ENCODE measurements at places on chromosomes 3 and 15. TPM values are rescaled to one million over a fixed set of nuclear protein-coding genes. Genes with fewer than 3 reads are reported as not detected.

The GPR171 gene
- 35.5 TPM for total RNA-seq

The FOXL2NB gene
- not detected for total RNA-seq

The SPATA12 gene
- not detected for total RNA-seq

The NANOGP8 gene
- total RNA-seq: not detected

The ZIC4 gene
- not detected for total RNA-seq

The NDN gene
- total RNA-seq: not detected

The GPR15 gene
- total RNA-seq: 9.1 TPM

- H3K27me3 ChIP-seq: no peaks in the 10 kb centered on the region
- H3K4me1 ChIP-seq: peaks cover 49% of the 10 kb centered on the region
- no peaks in the 10 kb centered on the region for H3K36me3 ChIP-seq
- DNase-seq: no peak
- H3K27ac ChIP-seq: no peak overlapping the region
These were observed 468.3 kb upstream of the CBLB start for GRCh38 chr3:106337116-106337515.

DNA sequence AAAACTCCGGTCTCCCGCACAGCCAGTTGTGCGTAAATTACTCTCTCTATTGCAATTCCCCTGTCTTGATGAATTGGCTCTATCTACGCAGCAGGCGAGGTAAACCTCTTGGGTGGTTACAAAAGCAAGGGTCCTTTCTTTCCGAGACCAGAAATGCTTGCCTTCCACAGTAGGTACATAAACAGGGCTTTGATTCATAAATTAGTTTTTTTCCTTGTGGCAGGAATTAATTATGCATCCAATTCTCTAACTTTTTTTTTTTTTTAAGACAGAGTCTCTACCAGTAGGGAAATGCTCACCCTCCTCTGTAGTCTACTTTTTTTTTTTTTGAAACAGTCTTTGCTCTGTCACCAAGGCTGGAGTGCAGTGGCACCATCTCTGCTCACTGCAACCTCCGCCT is 16.3 kb downstream of the CD80 start:
- no peaks in the 10 kb centered on the region for H3K36me3 ChIP-seq
- peaks cover 5% of the 10 kb centered on the region for H3K4me1 ChIP-seq
- no peaks in the 10 kb centered on the region for H3K27me3 ChIP-seq
- no peak overlapping the region for H3K27ac ChIP-seq

GRCh38 chr3:153078826-153079225 is 83.2 kb upstream of the RAP2B start:
- DNase-seq: no peak
- H3K4me1 ChIP-seq: peaks cover 2% of the 10 kb centered on the region
- no peak overlapping the region for H3K27ac ChIP-seq
- no peak overlapping the region for H3K4me3 ChIP-seq
- peaks cover 2% of the 10 kb centered on the region for H3K36me3 ChIP-seq

DNA sequence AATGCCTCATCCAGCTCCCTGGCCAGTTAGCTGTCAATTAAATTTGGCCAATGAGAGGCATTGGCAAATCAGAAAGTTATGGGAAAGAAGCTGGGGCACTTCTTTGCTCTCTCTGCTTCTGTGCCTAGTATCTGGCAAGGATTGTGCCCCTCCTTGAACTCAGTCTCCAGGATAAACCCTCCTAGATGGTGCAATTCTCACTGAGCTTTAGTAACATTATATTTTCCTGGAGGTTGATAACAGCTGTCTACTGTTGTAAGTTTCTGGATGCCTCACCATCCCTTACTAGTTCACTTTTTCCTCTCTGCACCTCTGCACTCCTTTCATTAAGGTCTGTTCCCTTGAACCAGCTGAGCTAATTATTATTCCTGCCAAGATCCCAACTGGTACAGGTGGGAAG is 329.5 kb downstream of the MFSD1 start:
- H3K4me1 ChIP-seq: no peaks in the 10 kb centered on the region
- no peaks in the 10 kb centered on the region for H3K36me3 ChIP-seq
- DNase-seq: no peak

DNA sequence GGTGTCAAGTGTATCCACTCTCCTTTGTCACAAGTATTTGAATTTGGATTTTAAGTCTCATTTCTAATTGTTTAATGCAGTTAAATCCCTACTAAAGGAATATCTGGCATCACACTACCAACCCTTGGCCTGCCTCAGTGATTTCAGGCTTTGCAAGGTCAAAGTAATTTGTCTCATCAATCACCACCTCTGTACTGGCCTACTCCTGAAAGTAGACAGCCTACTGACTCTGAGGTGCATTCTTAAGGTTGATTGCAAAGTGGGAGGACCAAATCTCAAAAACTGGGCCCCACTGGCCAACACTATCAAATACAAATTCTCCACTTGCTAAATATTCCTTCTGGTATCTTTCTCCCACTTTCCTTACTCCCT is 851 bp upstream of the TEX55 start:
- H3K4me1 ChIP-seq: no peaks in the 10 kb centered on the region
- DNase-seq: no peak
- H3K27me3 ChIP-seq: no peaks in the 10 kb centered on the region
- H3K27ac ChIP-seq: no peak overlapping the region

DNA sequence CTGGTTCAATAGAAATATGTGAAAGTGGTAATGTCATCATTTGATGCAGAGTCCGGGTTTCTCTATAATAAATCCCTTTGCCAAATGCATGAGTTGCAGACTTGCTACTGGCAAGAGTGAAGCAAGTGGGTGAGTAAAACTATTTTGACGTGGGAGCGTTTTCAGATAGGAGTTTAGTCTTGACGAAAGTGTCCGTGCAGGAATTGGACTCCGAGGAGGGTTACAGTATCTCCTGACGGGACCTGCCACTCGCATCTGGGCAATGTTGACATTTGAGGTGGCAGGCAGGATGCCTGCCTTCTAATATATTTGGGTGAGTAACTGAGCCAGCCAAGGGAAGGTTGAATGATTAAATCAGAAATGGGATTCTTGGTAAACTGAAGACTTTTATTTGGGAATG is 16.0 kb downstream of the CDV3 start:
- no peaks in the 10 kb centered on the region for H3K27me3 ChIP-seq
- DNase-seq: no peak
- no peak overlapping the region for H3K4me3 ChIP-seq
- no peak overlapping the region for H3K27ac ChIP-seq
- peaks cover 14% of the 10 kb centered on the region for H3K4me1 ChIP-seq

- H3K27ac ChIP-seq: no peak overlapping the region
- no peaks in the 10 kb centered on the region for H3K4me1 ChIP-seq
- no peaks in the 10 kb centered on the region for H3K36me3 ChIP-seq
- no peak overlapping the region for H3K4me3 ChIP-seq
- no peak for DNase-seq
These were observed 310.0 kb upstream of the UBE2E2 start for GRCh38 chr3:22893101-22893500.

- DNase-seq: no peak
- no peak overlapping the region for H3K27ac ChIP-seq
- no peaks in the 10 kb centered on the region for H3K36me3 ChIP-seq
- peaks cover 19% of the 10 kb centered on the region for H3K27me3 ChIP-seq
- H3K4me3 ChIP-seq: no peak overlapping the region
- H3K4me1 ChIP-seq: peaks cover 12% of the 10 kb centered on the region
These were observed 4.0 kb upstream of the TOPAZ1 start for GRCh38 chr3:44237665-44238064.

GRCh38 chr3:50264383-50264963 is 4.5 kb upstream of the SEMA3B start:
- H3K4me1 ChIP-seq: peaks cover 2% of the 10 kb centered on the region
- H3K27ac ChIP-seq: no peak overlapping the region
- DNase-seq: no peak
- H3K36me3 ChIP-seq: no peaks in the 10 kb centered on the region

GRCh38 chr15:76059320-76060117 is at the start of gene TMEM266:
TMEM266 (plus strand) TSS chr15:76059985; CDS start chr15:76134264, 74,279 bp downstream.
- DNase-seq: no peak
- H3K4me3 ChIP-seq: peak within 1 kb of the TSS; percentile 71
- H3K4me1 ChIP-seq: peaks cover 16% of the 10 kb centered on the region
- H3K27ac ChIP-seq: no peak within 1 kb of the TSS
- no peaks in the 10 kb centered on the region for H3K36me3 ChIP-seq

DNA sequence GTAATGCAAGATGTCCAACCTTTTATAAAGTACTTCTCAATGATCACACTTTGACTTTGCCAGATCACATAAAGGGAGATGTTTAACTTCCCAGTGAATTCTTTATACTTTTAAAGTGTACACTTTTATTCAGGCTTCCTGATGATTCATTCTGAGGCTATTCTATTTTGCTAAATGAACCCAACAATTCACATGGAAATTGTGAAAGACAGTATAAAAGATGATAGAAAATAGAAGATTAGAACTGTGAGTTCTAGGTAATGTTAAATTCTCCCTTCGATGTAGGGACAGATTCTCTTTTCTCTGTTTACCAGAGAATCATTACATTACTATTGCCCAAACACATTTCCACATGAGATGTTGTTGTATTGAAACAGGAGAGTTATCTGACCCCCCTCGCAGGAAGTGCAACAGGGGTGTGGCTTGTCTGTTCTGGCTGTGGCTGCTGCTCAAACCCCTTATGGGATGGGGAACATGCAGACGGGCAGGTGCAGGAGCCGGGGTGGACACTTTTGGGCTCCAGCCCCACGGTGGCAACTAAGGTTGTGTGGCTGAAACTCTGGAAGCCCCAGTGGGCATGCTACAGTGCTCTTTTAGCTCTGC is 131.3 kb upstream of the LRTM1 start:
- no peak overlapping the region for H3K4me3 ChIP-seq
- DNase-seq: no peak
- no peak overlapping the region for H3K27ac ChIP-seq
- no peaks in the 10 kb centered on the region for H3K4me1 ChIP-seq
- H3K36me3 ChIP-seq: no peaks in the 10 kb centered on the region
- no peaks in the 10 kb centered on the region for H3K27me3 ChIP-seq

DNA sequence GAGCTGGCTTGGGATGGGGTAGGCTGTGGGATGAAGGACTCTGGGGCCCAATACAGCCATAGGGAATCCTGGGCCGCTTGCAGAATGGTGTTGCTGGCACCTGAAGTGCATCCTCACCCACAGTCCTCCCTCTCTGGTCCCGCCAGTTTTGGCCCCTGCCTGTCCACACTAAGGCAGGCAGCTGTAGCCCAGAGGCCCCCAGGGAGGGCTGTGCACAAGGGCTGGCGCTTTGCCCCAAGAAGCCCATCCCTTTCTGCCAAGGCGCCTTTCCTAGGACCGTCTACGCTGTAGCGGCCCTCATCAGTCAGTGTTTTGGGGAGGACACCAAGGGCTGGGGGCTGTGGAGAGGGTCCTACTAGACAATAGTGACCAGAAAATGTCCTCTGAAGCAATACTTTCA is 116.2 kb upstream of the ABHD17C start:
- H3K27ac ChIP-seq: no peak overlapping the region
- H3K27me3 ChIP-seq: no peaks in the 10 kb centered on the region
- no peaks in the 10 kb centered on the region for H3K36me3 ChIP-seq
- no peaks in the 10 kb centered on the region for H3K4me1 ChIP-seq
- H3K4me3 ChIP-seq: no peak overlapping the region

DNA sequence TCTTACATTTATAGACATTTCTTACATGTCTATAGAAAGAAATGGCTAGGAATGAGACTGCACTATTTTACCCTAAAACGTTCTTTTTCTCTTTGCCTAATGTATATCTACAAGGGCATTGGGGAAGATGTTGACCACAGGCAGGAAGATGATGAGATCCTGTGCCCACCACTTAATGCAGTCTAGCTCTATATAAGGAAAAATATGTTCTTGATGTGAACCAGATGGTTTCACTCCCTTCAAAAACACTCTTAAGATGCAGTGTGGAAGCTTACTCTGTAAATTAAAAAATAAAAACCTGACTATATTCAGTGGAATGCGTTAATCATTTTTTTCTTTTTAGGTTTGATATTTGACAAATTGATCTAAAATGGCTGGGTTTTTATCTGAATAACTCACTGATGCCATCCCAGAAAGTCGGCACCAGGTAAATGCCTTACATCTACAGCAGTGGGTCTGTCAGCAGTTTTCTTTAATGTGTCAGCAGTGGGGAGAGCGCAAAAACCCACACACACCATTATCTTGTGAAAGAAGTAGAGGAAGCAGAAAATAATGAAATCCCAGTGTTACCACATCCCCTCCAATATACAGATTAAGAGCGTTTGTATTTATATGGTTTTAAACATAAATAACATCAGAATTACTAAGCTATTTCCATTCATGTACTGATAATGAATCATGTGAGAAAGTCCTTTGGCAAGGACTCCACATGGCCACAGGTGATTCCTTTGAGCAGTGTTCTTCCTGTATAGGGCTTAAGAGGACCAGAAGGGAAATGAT is 10.1 kb downstream of the AGTR1 start:
- H3K27me3 ChIP-seq: no peaks in the 10 kb centered on the region
- H3K36me3 ChIP-seq: no peaks in the 10 kb centered on the region
- DNase-seq: no peak
- no peak overlapping the region for H3K4me3 ChIP-seq
- no peaks in the 10 kb centered on the region for H3K4me1 ChIP-seq

GRCh38 chr3:52442409-52443267 is 2.3 kb downstream of the SEMA3G start:
- no peak for DNase-seq
- H3K4me1 ChIP-seq: peaks cover 7% of the 10 kb centered on the region
- no peaks in the 10 kb centered on the region for H3K36me3 ChIP-seq

DNA sequence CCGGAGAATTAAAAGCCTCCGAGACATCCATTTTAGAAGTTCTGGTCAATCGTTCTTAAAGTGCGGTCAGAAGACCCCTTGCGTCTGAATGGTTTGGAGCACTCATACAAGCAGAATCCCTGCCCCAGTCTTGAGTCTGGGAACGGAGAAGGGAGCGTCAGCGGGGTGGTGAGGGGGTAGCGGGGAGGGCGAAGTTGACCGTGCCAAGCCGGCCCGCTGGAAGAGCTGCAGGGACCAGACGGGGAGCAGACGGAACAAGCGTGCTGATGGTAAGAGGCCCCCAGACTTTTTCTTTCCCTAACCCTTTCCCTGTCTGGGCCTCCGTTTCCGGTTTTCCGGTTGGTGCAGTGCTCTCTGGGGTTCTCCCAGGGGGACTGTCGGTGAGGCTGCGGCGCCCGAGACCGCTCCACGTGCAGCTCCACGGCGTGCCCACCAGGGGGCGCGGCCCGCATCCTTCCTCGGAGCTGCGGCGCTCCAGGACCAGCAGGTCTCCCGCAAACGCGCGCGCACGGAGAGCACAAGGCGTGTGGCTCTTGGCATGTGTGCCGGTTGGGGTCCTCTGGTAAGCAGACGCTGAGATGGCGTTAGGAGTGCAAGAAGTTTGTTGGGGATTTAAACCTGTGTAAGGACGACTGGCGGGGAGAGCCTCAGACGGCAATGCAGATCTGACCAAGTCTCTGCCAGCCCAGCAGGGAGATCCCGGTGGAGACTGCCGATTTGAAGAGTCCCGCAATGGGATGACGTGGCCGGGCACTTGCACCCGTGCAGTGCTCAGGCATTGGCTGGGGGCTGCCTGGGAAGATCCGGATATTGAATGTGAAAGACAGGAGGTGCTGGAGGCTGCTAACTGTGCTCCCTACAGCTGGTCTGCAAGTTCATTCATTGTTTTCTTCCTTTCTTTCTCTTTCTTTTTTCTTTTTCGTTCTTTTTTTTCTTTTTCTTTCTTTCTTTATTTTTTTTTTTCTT is 19.2 kb upstream of the CORO2B start:
- peak overlapping the region; percentile 61 for H3K27ac ChIP-seq
- no peaks in the 10 kb centered on the region for H3K36me3 ChIP-seq
- H3K4me1 ChIP-seq: peaks cover 15% of the 10 kb centered on the region
- peak; percentile 58 for DNase-seq
- peak overlapping the region; percentile 86 for H3K4me3 ChIP-seq

DNA sequence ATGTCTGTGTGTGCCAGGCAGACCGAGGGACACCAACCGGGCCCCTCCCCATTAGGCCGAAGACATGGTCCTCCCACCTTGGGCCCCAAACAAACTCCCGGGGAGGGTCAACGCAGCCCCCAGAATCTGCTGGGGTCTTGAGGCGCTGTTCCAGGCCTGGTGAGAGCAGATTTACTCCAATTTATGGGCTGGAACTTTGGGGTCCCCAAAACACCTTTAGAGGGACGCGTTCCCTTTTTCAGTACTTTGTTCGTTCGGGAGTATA is 2.4 kb downstream of the GATA2 start:
- peaks cover 39% of the 10 kb centered on the region for H3K27me3 ChIP-seq
- H3K4me3 ChIP-seq: no peak overlapping the region
- no peaks in the 10 kb centered on the region for H3K36me3 ChIP-seq
